Tibial nerve (tissue), 4 donors: ENCODE measurements at places on chromosomes 7 and 10.

GRCh38 chr10:123970207-123970926 is 78.8 kb upstream of the CPXM2 start:
- no peak for DNase-seq

GRCh38 chr10:88987243-88987725 is 3.3 kb upstream of the FAS start:
- no peak for DNase-seq

- DNase-seq = no peak
Measured at GRCh38 chr7:30472784-30473775, 5.5 kb downstream of the NOD1 start.

DNA sequence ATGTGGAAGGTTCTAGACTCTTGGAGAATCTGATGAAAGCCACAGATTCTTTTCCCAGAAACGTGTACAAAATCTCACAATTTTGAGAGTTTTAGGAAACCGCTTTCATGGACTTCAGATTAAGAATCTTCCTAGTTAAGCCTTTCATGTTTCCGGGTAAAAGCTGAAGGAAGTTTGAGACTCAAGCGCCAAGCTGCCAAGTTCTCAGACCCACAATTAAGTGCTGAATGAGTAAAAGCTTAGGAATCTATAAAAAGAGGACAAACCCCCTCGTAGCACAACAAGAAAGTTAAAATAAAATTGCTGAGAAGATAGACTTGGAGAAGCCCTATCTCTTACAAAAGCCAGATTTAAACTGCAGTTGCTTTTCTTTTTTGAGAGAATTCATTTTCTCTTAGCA is 99.6 kb downstream of the ST8SIA6 start:
- no peak for DNase-seq
